Forelimb muscle (tissue), 1 donor: ENCODE measurements at places on chromosomes 2 and 18.

DNA sequence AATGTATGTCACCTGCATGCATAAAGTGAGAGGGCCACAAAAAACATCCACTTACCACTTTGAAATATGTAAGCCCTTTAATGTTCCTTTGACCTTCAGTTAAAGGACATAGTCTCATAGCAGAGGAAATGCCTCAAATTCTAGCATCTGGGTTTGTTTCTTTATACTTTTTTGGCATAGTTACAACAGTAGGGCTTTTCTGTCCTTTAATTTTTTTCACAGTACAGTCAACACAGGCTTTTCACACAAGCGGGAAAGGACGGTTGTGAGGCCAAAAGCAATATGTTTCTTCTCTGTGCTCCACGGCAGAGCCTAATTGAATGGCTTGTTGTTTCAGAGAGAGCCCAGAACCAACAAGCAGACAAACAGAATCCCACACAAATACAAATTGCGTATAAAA is 57.6 kb downstream of the CRIM1 start:
- DNase-seq, result no peak

- DNase-seq, result no peak
Observed at GRCh38 chr18:23827681-23828080, 138.4 kb downstream of the LAMA3 start.

GRCh38 chr18:31950583-31950982 is 7.7 kb upstream of the TRAPPC8 start:
- no peak for DNase-seq

GRCh38 chr2:14257801-14258507 is 374.6 kb upstream of the LRATD1 start:
- DNase-seq, result no peak

DNA sequence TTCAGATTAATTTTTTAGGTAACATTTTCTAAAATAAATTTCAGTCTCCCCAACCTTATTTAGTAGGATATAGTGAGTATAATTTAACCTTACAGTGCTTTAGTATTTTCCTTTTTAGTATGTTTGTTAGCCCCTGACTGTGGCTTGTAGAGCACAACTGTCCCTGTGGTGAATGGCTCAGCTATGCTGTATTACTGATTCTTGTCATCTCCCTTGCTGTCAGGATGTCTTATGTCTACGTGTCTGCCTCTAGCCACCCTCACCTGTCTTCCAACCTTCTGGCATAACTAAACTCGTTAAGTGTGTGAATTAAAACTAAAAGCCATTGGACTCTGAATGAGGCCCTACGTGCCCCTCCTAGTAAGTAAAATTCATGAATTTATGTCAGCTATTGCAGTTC is 18.4 kb downstream of the MRPS9 start:
- no peak for DNase-seq

- no peak for DNase-seq
Observed at GRCh38 chr2:59181347-59181746, 940.2 kb upstream of the FANCL start.

- no peak for DNase-seq
Observed at GRCh38 chr2:121342751-121343150, 57.7 kb upstream of the TFCP2L1 start.

DNA sequence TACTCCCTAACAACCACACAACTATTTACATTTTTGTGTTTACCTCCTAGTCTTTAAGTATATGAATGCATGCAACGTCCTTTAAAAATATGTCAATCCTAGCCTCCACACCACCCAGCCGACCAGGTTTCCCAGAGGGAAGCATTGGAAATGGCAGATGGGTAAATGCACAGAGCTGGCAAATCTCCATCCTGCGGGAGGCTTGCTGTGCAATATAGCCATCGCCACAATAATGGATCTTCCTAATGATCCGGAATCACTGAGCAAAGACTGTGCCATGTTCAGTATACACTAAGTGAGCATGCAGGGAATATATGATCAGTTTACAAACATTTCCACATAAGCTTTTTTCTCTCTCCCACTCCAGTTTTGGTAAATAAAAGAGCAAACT is 131.8 kb downstream of the NEDD4L start:
- no peak for DNase-seq

GRCh38 chr2:120624061-120624737 is 111.5 kb upstream of the GLI2 start:
- DNase-seq, result no peak

DNA sequence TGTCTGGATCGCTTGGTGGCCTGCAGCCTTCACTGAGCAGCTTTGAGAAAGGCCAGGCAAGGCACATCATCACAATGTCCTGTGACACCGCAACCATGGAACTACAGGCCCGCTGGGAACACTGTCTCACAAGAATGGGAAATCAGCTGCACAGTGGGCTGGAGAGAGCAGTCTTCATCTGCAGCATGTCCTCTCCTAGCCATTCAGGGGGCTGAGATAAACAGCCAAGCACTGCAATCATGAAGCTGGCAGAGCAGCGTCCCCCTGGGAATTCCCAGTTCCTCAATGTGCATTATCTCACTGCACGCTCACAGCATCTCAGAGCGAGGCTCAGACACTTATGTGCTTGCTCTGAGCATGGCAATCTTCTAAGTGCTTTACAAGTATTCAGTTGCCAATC is 1.9 kb downstream of the CMPK2 start:
- DNase-seq, result no peak

- no peak for DNase-seq
Observed at GRCh38 chr2:157363612-157364101, 38.0 kb upstream of the ERMN start.

GRCh38 chr2:219877728-219878127 is 250.3 kb downstream of the SLC4A3 start:
- no peak for DNase-seq

- DNase-seq, result no peak
Observed at GRCh38 chr2:228767196-228767595, 503.9 kb downstream of the PID1 start.

DNA sequence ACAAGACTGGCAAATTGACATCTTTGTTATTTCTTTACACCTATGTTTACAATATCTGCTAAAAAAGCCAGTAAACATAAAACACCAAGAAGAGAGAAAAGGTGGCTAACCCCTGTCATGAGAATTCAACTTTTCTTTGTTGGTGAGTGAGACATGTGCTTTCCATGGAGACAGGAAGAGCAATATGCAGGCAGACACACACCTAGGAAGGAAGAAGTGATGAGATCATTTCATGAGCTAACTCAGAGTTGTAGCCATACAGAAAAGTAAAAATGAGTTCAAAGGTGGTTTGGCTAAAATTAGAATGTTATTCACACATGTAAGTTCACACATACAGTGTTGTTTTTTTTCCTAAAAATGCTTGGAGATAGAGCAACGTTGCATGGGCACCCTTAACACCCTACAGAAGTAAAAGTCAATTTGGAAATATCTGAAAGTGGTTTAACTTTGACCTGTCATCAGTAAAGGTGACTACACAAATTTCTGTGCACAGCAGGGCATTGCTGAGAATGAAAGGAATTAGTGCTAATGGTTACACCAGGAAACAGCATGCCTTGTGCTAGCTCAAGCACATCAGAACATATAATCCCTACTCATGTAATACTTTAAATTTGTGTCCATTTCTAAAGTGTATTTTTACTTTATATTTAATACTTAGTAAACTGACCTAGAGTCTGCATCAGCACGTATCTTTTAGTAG is 557.6 kb downstream of the CBLN2 start:
- DNase-seq, result no peak

DNA sequence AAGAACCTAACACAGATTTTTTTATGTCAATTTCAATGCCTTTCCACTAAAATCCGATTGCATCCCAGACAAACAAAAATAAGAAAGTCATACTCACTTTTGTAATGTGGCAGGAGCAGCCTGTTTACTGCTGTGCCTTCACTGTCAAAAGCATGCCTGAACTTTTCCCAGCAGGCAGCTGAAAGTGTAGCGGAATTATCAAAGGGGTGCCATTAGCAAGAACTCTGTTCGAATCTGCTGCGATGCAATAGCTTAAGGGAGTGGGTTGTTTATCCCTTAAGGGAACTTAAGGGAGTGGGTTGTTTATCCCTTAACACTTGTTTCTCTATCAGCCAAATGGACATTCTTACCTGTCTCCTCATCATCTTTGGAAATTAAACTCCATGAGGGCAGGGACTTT is 243.5 kb downstream of the PAX3 start:
- no peak for DNase-seq

- no peak for DNase-seq
Observed at GRCh38 chr2:20196657-20197161, 28.2 kb downstream of the SDC1 start.

DNA sequence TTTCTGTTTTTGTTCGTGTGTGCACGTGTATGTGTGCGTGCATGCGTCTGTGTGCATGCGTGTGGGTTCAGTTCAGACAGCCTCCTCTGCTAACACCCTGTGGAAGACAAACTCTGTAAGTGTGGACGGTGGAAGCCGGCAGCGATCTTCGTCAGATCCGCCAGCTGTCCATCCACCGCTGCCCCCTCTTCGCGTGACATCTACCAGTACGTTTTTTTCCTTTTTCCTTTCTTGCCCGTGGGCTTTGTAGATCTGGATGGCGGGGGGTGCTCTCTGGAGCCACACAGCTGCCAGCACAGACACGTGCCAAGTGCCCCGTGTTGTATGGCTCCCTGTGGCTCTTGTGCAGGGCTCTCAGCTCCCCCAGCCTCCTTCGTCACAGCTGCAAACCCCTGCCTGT is 32.3 kb downstream of the ITGB1BP1 start:
- DNase-seq, result no peak

- no peak for DNase-seq
Observed at GRCh38 chr2:19796035-19796695, 105.6 kb downstream of the TTC32 start.

DNA sequence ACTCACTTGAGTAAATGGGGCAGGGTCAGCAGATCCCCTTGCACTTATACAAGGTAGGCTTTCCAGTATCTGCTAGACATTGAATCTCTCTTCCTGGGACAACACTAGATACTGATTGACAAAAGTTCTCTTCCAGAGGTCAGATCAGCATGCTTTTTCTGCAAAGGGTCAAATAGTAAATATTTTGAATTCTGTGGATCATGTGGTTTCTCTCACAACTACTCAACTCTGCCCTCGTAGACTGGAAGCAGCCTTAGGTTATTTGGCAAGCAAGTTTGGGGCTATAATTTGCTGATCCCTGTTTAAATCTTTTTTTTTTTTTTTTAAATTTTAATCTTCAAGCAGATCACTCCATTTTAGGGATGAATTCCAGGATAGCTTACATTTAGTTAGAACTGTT is 17.4 kb upstream of the NABP1 start:
- DNase-seq, result no peak

GRCh38 chr2:69196327-69197117 is 183.5 kb downstream of the ANTXR1 start:
- DNase-seq, result no peak

- no peak for DNase-seq
Observed at GRCh38 chr2:66566726-66567399, 131.9 kb downstream of the MEIS1 start.

GRCh38 chr2:207135340-207135739 is 30.4 kb downstream of the KLF7 start:
- DNase-seq, result no peak

DNA sequence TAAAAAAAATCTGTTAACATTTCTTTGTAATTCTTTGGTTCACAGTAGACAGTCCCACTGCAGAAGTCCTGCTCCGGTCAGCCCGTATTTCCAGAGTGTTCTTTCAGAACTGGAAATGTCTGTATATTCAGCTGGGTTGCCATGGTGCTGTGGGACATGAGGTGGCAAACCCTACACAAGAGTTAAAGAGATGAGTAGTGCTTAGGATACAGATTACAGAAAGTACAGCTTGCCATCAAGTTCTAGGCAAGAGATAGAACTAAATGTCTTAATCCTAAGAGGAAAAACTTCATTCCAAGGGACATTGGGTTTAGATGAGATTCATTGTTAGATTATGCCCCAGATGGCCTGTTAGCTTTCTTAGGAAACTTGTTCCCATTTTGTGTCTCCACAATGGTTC is 60.1 kb downstream of the FMNL2 start:
- no peak for DNase-seq

DNA sequence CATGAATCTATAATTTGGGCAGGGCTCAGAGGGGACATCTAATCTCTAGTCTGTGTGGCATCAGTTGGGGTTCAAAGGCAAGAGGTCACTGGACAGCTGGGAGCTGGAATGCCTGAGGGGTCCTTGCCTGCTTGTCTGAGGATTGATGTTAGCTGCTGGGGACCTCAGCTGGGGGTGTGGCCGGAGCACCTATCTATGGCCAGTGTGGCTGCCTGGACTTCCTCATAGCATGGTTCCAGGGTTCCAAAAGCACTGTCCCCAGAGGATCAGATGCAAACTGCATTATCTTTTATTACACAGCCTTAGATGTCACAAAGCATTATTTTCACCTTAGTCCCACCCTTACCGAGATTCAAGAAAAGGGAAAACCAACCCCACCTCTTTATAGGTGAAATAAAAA is 38.6 kb upstream of the YPEL5 start:
- DNase-seq, result no peak

GRCh38 chr2:150495993-150496627 is 8.6 kb upstream of the RND3 start:
- DNase-seq, result no peak

DNA sequence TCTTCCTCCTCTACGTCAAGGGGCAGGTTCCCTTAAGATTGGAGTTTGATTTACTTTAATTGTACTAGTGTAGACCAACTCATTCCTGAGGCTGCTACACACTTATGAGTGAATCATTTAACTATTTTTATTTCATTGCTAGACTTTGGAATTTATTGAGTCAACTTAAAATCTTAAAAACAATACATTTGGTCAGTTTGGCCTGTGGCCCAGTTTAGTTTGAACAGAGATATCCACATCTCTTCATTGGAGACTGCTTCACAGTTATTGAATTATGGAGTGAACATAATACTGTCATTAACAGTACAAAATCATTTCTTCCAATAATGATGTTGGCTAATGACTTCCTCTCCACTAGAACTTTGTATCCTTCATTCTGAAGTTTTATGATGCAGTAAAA is 34.5 kb upstream of the STPG4 start:
- DNase-seq, result no peak

- DNase-seq, result no peak
Observed at GRCh38 chr2:165576409-165577154, 107.1 kb downstream of the CSRNP3 start.

DNA sequence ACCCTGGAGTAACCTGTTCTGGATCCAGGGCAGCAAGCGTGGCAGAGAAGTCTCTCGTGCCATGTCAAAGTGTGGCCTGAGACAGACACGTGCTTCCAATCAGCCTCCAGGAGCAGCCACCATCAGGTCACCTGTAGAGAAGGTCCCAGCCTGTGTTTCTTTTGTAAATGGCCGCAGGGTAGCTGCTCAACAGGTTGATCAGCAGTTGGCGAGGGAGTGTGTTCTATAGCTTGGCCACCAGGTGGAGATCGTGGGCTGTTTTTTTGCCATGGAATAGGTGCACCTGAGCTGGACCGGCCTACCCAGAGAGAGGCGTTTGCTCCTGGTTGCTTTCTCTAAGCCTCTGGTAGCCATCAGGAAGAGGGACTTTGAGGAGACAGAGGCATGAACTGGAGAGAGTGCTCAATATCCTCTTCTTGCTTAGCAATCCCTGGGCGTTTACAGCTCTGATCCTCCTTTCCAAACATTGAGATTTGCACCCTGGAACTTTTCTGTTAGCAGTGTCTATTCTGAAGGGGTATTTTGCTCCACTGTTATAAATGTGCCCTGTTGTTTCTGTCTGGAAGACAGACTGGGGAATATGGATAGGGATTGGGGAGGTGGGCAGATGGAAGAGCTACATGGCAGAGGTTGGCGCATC is 34.2 kb upstream of the EN1 start:
- no peak for DNase-seq
